Endothelial cell (in vitro differentiated cells): ENCODE measurements at places on chromosomes 3 and 15. TPM values are rescaled to one million over a fixed set of nuclear protein-coding genes. Genes with fewer than 3 reads are reported as not detected.

P2RY1 gene
- total RNA-seq = 106 TPM

CHRD gene
- total RNA-seq = 2.4 TPM

INSYN1 gene
- total RNA-seq = 4.8 TPM

PP2D1 gene
- total RNA-seq = not detected

C3orf22 gene
- total RNA-seq = not detected

SNRPN gene
- 212 TPM for total RNA-seq

NFKBIZ gene
- 20.5 TPM for total RNA-seq

CDHR4 gene
- 1.1 TPM for total RNA-seq

FBXL22 gene
- 0.31 TPM for total RNA-seq

GHSR gene
- not detected for total RNA-seq

NCKIPSD gene
- total RNA-seq = 34.1 TPM

SHC4 gene
- 6.8 TPM for total RNA-seq

ZXDC gene
- 25.4 TPM for total RNA-seq

BDH1 gene
- total RNA-seq = 4.7 TPM

FAM107A gene
- 0.18 TPM for total RNA-seq

TUSC7 gene
- total RNA-seq = not detected

TERC gene
- 3.2 TPM for total RNA-seq

UBA7 gene
- total RNA-seq = 6.0 TPM

ADAMTS9 gene
- 261 TPM for total RNA-seq

PRR20G gene
- total RNA-seq = not detected

NME9 gene
- not detected for total RNA-seq
